ENCODE measurements at places on chromosomes 5 and 9.

DNA sequence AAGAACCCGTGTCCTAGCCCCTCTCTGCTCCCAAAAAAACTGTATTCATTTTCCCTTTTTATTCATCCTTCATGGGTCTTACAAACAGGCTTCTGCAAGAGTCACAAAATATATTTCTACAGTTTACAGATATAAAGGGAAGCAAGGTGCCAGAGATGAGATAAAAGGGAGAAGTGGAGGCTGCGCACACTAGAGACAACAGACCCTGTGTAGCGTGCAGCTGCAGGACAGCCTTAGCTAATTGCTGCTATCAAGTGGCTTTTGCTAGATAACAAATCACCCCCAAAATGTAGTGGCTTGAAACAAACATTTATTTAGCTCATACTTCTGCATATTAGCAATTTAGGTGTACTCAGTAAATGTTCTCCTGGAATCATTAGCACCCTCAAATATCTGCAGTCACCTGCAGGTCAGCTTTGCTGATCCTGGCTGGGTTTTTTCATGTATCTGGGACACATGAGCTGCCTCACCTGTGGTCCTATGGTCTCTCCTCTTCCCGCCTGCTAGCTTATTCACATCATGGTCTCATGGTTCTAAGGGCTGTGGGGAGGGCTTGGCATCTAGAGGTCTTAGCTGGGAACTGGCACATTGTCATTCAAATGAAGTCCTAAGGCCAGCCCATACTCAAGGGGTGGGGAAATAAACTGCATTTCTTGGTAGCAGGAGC, 29.4 kb downstream of the ARHGEF37 start:
- H3K27ac ChIP-seq = no peak overlapping the region
- H3K4me3 ChIP-seq = no peak overlapping the region
- H3K36me3 ChIP-seq = no peaks in the 10 kb centered on the region
- no peak for DNase-seq
- H3K27me3 ChIP-seq = no peaks in the 10 kb centered on the region
- H3K4me1 ChIP-seq = peaks cover 18% of the 10 kb centered on the region

GRCh38 chr5:140381972-140382371, 19.7 kb upstream of the ANKHD1 start:
- H3K27ac ChIP-seq = no peak overlapping the region
- no peak for DNase-seq
- H3K4me1 ChIP-seq = no peaks in the 10 kb centered on the region
- H3K36me3 ChIP-seq = no peaks in the 10 kb centered on the region

DNA sequence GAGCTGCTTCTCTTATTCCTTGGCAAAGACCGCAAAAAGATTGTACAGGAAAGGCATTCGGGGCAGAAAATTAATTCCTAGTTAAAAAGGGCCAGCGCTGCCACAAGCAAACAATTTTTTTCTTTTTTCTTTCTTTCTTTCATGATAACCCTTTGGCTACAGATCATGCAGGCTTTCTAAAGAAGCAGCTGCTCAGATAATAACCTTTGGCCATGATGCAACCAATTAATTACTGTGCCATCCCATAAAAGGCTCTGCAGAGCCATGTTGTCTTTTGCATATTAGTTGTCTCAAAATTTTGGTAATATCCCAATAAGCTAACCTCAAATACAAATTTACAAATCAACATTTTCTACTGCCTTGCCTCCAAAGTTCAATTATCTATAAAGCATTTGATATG, 758.4 kb upstream of the SEMA6A start:
- H3K27me3 ChIP-seq = no peaks in the 10 kb centered on the region
- H3K36me3 ChIP-seq = no peaks in the 10 kb centered on the region
- DNase-seq = no peak
- no peak overlapping the region for H3K27ac ChIP-seq
- no peak overlapping the region for H3K4me3 ChIP-seq

GRCh38 chr9:129415942-129416651, 204.8 kb downstream of the C9orf50 start:
- no peak overlapping the region for H3K4me3 ChIP-seq
- DNase-seq = no peak
- no peaks in the 10 kb centered on the region for H3K27me3 ChIP-seq
- peaks cover 18% of the 10 kb centered on the region for H3K4me1 ChIP-seq
- H3K36me3 ChIP-seq = no peaks in the 10 kb centered on the region

GRCh38 chr9:16524078-16524477, 346.4 kb downstream of the BNC2 start:
- DNase-seq = no peak
- no peak overlapping the region for H3K4me3 ChIP-seq
- no peaks in the 10 kb centered on the region for H3K27me3 ChIP-seq
- H3K4me1 ChIP-seq = no peaks in the 10 kb centered on the region
- H3K27ac ChIP-seq = no peak overlapping the region

DNA sequence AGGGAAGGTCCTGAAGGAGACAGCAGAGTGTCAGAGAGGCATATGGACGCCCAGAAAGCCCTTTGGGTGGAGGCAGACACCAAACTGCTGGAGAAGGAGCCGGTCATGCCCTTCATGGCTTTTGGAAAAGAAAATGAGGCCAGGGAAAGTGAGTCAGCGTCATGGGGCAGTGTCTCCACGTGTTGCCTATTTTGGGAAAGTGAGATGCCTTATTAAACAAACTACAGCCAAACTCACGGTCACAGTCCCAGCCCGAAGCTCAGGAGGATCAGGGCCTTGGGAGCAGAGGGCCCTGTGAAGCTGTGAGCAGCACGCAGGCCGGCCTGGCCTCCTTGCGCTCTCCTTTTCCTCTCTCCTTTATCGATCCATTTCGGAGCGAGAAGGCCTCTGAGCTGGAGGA, 25.0 kb downstream of the RGS3 start:
- no peak overlapping the region for H3K27ac ChIP-seq
- no peaks in the 10 kb centered on the region for H3K36me3 ChIP-seq
- H3K4me1 ChIP-seq = no peaks in the 10 kb centered on the region
- no peak overlapping the region for H3K4me3 ChIP-seq

GRCh38 chr9:100489836-100490235, 16.9 kb downstream of the TMEFF1 start:
- H3K36me3 ChIP-seq = no peaks in the 10 kb centered on the region
- DNase-seq = no peak
- H3K27me3 ChIP-seq = no peaks in the 10 kb centered on the region
- no peak overlapping the region for H3K27ac ChIP-seq

- no peaks in the 10 kb centered on the region for H3K36me3 ChIP-seq
- H3K4me1 ChIP-seq = peaks cover 37% of the 10 kb centered on the region
- no peak for DNase-seq
- no peaks in the 10 kb centered on the region for H3K27me3 ChIP-seq
- H3K4me3 ChIP-seq = no peak overlapping the region
These were observed 72.2 kb downstream of the EBF1 start for GRCh38 chr5:159027504-159027903.

DNA sequence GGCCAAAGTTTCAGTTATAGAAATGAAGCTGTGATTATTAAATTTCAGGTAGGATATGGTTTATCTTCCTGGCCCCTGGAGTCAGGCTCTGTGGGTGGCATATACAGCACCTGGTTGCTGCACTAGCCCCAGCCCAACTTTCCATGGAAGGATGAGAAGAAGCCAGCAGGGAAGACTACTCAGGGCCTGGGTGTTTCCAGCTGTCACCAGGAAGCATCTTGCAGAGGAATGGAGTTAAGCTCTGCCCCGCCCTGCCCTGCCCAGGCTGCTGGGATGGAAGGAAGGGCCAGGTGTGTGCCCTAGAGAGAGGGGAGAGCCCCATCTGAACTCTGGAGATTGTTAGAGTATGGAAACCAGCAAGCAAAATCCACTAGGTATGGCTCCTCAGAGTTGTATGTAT, 42.8 kb upstream of the FAT2 start:
- H3K36me3 ChIP-seq = no peaks in the 10 kb centered on the region
- H3K27ac ChIP-seq = no peak overlapping the region
- no peaks in the 10 kb centered on the region for H3K4me1 ChIP-seq
- DNase-seq = no peak

- DNase-seq = no peak
- no peak overlapping the region for H3K4me3 ChIP-seq
- H3K36me3 ChIP-seq = no peaks in the 10 kb centered on the region
- no peaks in the 10 kb centered on the region for H3K4me1 ChIP-seq
- no peaks in the 10 kb centered on the region for H3K27me3 ChIP-seq
These were observed 87.1 kb upstream of the PPP1R26 start for GRCh38 chr9:135392511-135392910.

GRCh38 chr5:1385395-1386273, 40.7 kb upstream of the CLPTM1L start:
- DNase-seq = peak; percentile 88
- peaks cover 15% of the 10 kb centered on the region for H3K4me1 ChIP-seq
- H3K36me3 ChIP-seq = no peaks in the 10 kb centered on the region
- H3K27me3 ChIP-seq = peaks cover 3% of the 10 kb centered on the region

- no peaks in the 10 kb centered on the region for H3K36me3 ChIP-seq
- peaks cover 32% of the 10 kb centered on the region for H3K4me1 ChIP-seq
- no peaks in the 10 kb centered on the region for H3K27me3 ChIP-seq
- no peak overlapping the region for H3K4me3 ChIP-seq
These were observed 39.5 kb downstream of the PRKACG start for GRCh38 chr9:68974431-68974830.

DNA sequence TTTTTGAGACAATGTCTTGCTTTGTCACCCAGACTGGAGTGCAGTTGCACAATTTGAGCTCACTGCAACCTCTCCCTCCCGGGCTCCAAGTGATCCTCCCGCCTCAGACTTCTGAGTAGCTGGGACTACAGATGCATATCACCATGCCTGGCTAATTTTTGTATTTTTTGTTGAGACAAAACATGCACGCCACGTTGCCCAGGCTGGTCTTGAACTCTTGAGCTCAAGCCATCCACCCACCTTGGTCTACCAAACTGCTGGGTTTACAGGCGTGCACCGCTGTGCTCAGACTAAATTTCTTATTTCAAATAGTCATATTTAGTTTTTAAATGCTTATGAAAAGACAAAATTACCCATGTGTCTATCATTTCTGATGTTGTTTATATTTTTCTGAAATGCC, 2324.1 kb downstream of the MAT2B start:
- H3K27ac ChIP-seq = no peak overlapping the region
- no peak overlapping the region for H3K4me3 ChIP-seq
- DNase-seq = no peak
- no peaks in the 10 kb centered on the region for H3K36me3 ChIP-seq

DNA sequence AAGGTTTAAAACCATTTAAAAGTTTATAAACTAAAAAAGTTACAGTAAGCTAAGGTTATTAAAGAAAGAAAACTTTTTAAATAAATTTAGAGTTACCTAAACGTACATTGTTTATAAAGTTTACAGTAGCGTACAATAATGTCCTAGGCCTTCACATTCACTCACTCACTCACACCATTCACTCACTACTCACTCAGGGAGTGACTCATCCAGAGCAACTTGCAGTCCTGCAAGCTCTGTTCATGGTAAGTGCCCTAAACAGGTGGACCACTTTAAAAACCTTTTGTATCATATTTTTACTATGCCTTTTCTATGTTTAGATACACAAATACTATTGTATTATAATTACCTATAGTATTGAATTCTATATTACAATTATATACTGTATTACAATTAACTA, 190.8 kb upstream of the RASA1 start:
- no peaks in the 10 kb centered on the region for H3K36me3 ChIP-seq
- H3K4me1 ChIP-seq = peaks cover 49% of the 10 kb centered on the region
- H3K27ac ChIP-seq = no peak overlapping the region

- H3K27me3 ChIP-seq = no peaks in the 10 kb centered on the region
- no peak overlapping the region for H3K4me3 ChIP-seq
- DNase-seq = no peak
- H3K36me3 ChIP-seq = no peaks in the 10 kb centered on the region
These were observed 8.9 kb upstream of the IL6ST start for GRCh38 chr5:56003679-56004078.

- no peak overlapping the region for H3K4me3 ChIP-seq
- no peaks in the 10 kb centered on the region for H3K4me1 ChIP-seq
- no peaks in the 10 kb centered on the region for H3K36me3 ChIP-seq
- H3K27ac ChIP-seq = no peak overlapping the region
These were observed 382.4 kb downstream of the TMEM167A start for GRCh38 chr5:82694711-82695285.

DNA sequence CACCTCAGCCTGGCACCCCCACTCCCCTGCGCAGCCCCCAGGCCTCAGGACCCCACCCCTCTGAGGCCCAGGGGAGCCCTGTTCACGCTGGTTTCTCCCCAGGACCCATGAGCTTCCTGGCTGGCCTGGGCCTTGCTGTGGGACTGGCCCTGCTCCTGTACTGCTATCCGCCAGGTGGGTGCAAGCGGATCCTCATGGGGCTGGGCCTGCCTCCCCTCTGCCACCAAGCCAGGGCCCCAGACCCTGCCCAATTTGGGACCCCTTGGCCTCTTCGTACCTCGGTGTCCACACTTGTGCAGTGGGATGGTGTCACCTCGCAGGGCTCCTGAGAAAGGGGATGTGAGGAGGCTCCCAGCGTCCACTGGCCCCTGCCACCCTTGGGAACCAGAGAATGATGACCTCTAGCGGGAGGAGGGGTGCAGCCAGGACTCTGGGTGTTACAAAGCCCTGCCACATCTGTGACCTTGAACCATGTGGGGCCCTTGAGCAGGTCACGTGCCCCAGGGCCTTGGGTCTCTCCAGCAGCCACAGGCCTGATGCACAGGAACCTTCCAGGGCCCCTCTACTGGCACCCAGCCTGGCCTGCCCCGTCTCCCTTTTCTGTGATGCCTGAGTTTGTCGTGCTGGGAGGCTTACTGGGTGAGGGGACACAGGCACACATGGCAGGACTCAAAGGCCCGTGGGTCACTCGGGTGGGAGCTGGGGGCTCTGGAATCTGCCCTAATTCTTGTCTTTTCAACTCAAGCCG, 16.3 kb downstream of the CARD19 start:
- no peak overlapping the region for H3K4me3 ChIP-seq
- H3K4me1 ChIP-seq = peaks cover 21% of the 10 kb centered on the region
- no peak overlapping the region for H3K27ac ChIP-seq
- no peak for DNase-seq
- no peaks in the 10 kb centered on the region for H3K36me3 ChIP-seq
- no peaks in the 10 kb centered on the region for H3K27me3 ChIP-seq

- H3K27me3 ChIP-seq = no peaks in the 10 kb centered on the region
- DNase-seq = no peak
- H3K27ac ChIP-seq = no peak overlapping the region
- no peaks in the 10 kb centered on the region for H3K4me1 ChIP-seq
These were observed 25.0 kb downstream of the SH3TC2 start for GRCh38 chr5:149037817-149038216.

DNA sequence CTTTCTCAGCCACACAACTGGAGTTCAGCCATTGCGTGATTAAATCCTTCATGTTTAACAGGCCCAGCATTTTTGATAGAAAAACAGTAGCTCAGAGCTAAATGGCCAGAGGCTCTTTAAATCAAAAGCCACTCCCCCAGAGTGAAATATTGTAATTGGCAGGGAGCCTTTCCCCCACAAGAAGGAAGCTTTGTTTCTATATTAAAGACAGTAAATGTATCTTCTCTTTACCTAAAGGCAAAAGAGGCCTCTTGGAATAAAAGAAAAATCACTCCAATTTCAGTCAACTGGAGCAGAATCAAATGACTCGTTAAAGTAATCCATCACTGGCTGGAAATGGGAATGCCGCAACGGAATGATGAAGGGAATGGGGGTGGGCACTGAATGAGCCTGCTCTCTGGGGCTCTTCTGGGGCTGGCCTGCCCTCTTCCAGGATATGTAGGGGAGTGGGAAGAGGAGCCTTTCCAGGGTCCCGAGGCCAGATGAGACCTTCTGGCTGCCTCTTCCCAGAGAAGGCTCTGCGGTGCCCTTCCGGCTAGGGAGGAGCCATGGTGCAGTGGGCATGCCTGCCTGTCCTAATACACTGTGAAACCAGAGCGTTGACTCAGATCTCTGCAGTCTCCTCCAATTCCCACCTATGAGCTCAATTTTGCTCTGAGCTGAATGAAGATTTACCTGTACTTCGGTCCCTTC, 45.2 kb downstream of the ANKDD1B start:
- H3K4me3 ChIP-seq = peak overlapping the region; percentile 9
- no peaks in the 10 kb centered on the region for H3K27me3 ChIP-seq
- DNase-seq = no peak
- H3K27ac ChIP-seq = no peak overlapping the region
- H3K4me1 ChIP-seq = no peaks in the 10 kb centered on the region
- no peaks in the 10 kb centered on the region for H3K36me3 ChIP-seq
